ENCODE measurements at places on chromosomes 7 and 10. TPM values are rescaled to one million over a fixed set of nuclear protein-coding genes. Genes with fewer than 3 reads are reported as not detected.

Gene HNRNPA2B1
- 180 TPM for total RNA-seq

Gene MDFIC
- total RNA-seq: 18.7 TPM

Gene DOCK1
- total RNA-seq: 82.7 TPM

Gene RBM20
- total RNA-seq: not detected

Gene EVX1
- not detected for total RNA-seq

Gene PLA2G12B
- not detected for total RNA-seq

Gene STEAP1B
- total RNA-seq: 124 TPM

Gene STN1
- 35.4 TPM for total RNA-seq

Gene COL26A1
- not detected for total RNA-seq

Gene OR9A2
- total RNA-seq: not detected

Gene CFAP46
- total RNA-seq: 1.3 TPM

Gene INA
- total RNA-seq: under 0.01 TPM
